Tongue (tissue), 3 donors: ENCODE measurements at places on chromosomes 11 and 22. TPM values are rescaled to one million over a fixed set of nuclear protein-coding genes. Genes with fewer than 3 reads are reported as not detected.

DNA sequence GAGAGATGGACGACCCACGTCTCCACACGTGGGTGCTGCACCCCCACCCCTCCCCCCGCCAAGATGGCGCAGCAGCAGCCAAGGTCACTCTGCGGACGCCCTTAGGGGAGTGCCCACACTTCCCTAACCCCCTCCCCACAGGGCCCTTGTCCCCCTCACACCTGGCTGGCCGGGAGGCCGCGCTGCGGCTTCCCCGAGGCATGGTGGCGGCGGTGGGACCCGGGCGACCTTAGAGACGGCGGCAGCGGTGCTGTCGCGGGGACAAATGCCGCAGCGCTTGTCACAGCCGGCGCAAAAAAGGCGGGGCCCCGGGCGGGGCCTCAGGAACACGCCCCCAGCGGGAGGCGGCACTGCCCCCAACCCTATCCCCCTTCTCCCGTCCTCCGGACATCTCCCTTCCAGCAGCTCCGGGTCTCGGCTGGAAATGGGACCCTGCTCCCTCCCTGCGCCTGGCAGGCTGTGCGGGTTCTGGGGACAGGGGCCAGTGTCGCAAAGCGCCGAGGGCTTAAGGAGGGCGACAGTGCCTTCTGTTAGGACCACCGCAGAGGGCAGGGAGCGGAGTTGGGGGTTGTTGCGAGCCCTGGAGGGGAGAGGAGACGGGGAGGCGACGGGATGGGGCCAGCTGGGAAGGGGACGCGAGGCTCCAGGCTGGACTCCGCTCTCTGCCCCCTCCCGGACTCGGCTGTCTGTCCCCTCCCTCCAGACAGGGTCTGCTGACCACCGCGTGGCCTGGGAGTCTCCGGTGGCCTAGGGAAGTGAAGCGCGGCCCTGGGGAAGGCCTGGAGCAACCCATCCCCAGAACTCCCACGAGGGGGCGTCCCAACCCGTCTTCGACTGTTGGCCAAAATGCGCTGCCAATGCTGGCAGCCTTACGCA, at the start of gene CHCHD10:
Gene CHCHD10, minus strand, starts transcription at position 300 of the 876 bp plus-strand sequence. Its CDS starts 98 bp downstream, at position 202.
- DNase-seq, result peak; percentile 90

- DNase-seq, result no peak
Measured at GRCh38 chr11:93166194-93166593, 31.6 kb downstream of the SLC36A4 start.

GRCh38 chr11:66462911-66463310, 3.8 kb upstream of the PELI3 start:
- DNase-seq, result no peak

DNA sequence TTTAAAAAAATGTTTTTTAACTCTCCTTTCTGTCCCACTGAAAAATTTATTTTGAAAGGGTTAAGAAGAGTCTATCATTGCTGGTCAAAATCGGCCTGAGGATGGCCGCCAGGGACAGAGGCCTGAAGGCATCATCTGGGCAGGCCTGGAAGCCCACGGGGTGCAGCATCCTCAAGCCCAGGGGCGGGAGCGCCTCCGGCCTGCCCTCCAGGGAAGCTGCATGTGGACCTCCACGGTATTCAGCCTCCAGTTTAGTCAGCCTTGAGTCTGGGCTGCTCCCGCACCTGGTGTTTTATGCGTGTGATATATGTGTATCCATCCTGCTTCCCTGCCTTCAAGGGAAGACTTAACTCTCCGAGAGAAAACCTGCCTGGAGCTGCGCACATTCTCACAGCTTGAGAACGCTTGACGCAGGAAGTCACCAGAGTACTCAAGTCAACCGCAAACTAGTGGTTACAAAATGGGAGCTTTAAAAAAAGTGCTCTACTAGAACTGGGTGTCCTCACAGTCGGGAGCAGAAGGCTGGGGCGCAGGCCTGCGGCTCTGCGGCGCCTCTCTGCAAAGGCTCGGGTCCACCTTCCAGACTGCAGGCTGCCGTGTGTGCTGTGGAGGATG, 13.6 kb upstream of the BID start:
- DNase-seq, result no peak

- no peak for DNase-seq
Measured at GRCh38 chr11:59025097-59025496, 61.0 kb upstream of the GLYATL1B start.

GRCh38 chr22:35214968-35215367, 42.3 kb upstream of the HMGXB4 start:
- DNase-seq, result no peak

DNA sequence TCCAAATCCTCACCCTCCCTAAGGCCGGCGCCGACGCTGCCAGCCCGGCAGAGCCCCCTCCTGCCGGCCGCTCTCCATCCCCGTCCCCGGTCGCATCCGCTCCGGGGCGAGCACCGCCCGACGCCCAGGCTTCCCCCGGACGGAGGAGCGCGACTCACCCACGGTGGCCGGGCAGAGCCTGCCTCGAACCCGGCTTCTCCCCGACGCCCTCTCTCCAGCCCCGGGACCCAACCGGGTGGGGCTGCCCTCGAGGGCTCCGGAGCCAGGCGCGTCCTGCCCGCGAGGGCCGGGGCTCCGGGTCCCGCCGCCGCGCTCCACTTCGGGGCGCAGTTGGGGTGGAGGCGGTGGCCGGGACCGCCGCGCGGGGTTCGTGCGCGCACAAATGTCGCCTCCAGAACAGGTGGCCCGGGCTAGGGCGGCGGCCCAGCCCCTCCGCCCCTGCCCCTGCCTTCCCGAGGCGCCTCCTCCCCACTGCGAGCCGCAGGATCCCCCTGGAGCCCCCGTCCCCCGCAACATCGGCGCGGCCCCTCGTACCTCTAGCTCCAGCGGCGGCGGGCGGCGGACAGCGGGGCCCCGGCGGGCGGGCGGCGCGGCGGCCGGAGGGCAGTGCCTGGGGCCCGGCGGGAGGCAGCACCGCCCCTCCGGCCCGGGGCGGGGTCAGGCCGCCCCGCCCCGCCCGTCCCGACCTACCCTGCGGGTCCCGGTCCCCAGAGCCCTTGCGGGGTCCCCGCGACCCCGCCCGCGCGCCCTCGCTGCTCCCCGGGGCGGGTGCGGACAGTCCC, at the start of gene A4GALT:
Gene A4GALT, minus strand, starts transcription at position 608 of the 782 bp plus-strand sequence. CDS start 26,919 bp downstream, outside the sequence.
- peak; percentile 30 for DNase-seq

The TSGA10IP gene
- total RNA-seq, result not detected

The MUC2 gene
- 1.8 TPM for total RNA-seq

The MS4A3 gene
- 0.62 TPM for total RNA-seq

- DNase-seq, result no peak
Measured at GRCh38 chr11:126838779-126839178, 161.8 kb downstream of the KIRREL3 start.

- DNase-seq, result no peak
Measured at GRCh38 chr22:19892925-19893324, 38.3 kb upstream of the GNB1L start.

- no peak for DNase-seq
Measured at GRCh38 chr22:36724836-36725235, 21.3 kb upstream of the CACNG2 start.

The CBLIF gene
- total RNA-seq, result not detected

The VPS51 gene
- 311 TPM for total RNA-seq

The DEFB131B gene
- not detected for total RNA-seq

DNA sequence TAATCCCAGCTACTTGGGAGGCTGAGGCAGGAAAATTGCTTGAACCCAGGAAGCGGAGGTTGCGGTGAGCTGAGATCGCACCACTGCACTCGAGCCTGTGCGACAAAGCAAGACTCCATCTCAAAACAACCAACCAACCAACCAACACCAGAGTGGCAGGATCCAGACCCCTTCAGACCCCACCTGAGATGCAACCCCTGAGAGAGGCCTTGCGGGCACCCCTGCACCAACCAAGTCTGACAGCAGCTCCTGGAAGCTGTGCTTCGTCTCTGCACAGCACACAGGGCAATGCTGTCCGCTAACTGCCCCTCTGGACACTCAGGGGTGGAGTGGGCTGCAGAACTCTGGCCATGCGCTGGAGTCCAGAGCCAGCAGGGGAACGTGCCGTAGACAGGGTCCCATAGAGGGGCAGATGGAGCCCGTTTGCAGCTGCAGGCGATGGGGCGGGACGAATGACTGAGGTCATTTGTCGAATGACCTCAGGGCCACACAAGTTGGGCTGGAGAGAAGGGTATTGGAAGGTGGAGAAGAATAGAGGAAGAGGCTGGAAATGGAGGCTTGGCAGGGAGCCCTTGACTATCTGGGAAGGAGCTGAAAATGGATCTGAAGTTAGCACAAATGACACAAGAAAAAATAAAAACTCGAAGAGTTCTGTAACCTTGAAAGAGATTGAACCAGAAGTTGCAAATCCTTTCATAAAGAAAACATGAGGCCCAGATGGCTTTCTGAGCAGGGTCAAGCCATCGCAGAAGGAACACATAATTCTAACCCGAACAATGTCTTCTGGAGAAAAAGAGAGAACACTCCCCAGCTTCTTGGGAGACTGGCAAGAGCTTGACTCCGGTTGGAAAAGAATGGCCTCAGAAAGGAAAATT, 199.7 kb downstream of the CTTN start:
- no peak for DNase-seq

The ARHGEF12 gene
- 134 TPM for total RNA-seq
